ENCODE measurements at places on chromosomes 3 and 15.

DNA sequence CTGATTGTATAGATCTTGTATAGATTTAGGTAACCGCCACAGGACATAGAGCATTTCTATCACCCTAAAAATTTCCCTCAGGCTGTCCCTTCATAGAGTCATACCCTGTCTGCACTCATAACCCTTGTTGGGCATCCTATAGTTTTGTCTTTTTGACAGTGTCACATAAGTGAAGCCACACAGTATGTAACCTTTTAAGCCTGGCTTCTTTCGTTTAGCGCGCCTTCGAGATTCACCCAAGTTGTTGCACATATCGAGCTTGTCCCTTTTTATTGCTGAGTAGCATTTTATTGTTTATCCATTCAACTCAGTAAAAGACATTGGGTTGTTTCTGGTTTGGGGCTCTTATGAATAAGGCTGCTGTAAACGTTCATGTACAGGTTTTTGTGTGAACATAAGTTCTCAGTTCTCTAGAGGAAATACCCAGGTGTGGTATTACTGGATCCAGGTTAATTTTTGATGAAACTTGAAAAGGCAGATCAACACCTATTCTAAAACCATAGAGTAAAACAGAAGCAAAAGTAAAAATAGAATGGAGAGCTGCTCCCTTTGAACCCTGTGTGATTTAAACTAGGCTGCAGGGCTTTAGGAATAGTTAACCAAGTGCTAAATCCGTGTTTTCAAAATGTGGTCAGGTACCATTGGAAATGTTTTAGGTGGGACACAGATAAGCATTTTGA is 49.5 kb downstream of the CD86 start:
- DNase-seq = no peak

GRCh38 chr3:4721511-4721911 is 228.4 kb downstream of the ITPR1 start:
- peak; percentile 94 for DNase-seq

DNA sequence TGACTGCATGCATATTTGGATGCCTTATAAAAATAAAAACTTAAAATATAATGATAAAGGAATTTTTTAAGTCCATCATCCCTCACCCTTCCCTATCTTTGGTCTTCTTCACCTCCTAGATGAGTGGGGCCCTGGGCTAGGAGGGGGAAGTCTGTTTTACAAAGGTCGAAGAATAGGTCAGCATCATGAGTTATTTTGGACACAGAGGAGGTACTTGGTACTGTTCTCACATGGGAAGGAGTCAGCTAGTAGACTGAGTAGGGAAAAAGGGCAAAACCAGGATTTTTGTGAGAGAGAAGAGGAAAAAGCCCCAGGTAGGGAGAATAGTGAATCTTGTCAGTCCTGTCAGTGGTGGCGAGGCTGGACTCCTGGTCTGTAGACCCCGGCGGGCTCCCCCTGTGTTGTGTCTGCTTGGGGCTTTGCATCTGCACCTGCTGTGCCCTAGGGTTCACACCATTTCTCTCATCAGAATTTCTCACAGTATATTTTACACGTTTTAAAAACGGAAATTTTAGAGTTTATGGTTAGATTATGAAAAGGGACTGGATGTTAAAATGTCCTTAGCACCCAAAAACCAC is 17.2 kb downstream of the GCSAM start:
- DNase-seq = no peak

DNA sequence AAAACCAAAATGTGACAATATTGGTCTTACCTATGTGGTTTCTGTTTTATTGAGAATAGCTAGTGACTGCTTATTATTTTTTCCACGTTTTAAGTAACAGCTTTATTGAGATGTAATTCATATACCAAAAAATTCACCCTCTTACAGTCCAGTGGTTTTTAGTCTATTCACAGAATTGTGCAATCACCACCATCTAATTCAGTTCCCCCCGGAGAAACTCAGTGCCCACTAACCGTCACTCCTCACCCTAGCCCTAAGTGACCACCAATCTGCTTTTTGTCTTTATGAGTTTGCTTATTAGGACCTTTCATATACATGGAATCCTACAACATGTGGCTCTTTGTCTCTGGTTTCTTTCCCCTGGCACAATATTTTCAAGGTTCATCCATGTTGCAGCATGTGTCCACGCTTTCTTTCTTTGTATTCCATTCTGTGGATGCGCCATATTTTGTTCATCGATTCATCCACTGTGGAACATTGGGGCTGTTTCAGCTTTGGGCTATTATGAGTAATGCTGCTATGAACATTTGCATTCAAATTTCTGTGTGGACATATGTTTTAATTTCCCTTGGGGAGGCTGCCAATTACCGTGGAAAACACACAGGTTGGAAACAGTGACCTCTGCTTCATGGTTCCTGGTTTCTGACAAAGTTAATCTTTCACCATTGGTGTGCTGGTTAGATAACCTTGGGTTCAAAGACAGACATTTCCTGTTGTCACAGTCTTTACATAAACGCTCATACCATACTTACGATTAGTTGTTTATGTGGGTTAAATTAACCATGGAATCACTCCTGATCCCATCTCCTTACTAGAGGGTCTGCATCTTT is 3.2 kb upstream of the BCL2L10 start:
- DNase-seq = no peak

GRCh38 chr3:146781059-146781458 is 175.9 kb upstream of the PLSCR5 start:
- DNase-seq = no peak

- DNase-seq = no peak
Observed at GRCh38 chr15:96627031-96627568, 296.6 kb downstream of the NR2F2 start.

DNA sequence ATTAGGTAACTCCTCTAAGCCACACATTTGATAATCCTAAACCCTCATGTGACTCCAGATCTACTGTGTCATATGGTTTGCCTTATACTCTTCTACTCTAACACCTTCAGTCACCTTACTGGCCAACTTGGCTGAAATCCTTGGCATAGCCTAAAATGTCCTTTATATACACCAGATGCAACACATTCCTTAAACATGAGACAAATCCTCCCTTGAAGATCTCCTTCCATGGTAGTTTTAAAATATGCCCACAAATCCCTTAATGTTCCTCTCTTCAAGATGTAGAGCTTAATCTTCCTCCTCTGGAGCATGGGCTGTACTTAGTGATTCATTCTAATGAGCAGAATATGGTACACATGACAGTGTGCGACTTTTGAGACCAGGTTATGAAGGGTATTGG is 238.9 kb downstream of the SUCLG2 start:
- peak; percentile 42 for DNase-seq

DNA sequence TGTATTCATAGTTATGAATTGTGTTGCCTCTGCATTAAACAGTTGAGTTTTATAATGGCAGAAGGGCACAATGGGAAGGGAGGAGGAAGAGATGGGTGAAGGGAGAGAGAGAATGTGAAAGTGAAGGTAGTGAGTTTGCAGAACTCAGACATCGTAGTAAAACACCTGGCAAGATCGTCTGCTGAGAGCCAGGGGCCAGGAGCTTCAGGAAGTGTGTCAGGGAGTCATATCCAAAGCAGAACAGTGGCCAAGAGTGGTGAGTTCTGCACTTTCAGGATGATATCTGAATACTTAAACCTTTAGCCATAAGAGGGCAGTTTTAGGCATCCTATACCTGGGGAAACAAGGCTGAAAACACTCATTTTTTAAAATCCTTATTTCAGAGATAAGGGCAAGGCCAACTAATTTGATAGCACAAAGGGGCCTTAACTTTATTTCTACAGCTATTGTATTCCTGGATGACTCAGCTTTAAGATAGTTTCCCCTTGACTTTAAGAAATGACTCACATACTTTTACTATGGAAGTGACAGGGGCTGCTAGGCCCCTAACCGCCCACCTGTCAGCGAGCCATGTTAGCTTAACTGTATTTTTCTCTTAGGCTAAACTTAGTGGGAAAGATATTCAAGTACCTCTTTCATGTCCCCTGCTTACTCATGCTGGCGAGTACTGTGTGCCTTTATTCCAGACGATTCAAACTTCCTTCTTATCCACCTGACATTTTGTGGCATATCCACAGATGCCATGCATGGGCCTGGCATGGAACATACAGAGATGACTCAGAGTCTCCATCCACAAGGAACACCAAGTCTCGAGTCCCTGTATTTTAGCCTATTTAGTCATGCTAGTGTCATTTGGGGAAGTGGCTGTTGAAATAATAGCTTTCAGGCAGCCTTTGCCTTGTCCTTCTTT is 53.9 kb downstream of the RLBP1 start:
- DNase-seq = peak; percentile 58

DNA sequence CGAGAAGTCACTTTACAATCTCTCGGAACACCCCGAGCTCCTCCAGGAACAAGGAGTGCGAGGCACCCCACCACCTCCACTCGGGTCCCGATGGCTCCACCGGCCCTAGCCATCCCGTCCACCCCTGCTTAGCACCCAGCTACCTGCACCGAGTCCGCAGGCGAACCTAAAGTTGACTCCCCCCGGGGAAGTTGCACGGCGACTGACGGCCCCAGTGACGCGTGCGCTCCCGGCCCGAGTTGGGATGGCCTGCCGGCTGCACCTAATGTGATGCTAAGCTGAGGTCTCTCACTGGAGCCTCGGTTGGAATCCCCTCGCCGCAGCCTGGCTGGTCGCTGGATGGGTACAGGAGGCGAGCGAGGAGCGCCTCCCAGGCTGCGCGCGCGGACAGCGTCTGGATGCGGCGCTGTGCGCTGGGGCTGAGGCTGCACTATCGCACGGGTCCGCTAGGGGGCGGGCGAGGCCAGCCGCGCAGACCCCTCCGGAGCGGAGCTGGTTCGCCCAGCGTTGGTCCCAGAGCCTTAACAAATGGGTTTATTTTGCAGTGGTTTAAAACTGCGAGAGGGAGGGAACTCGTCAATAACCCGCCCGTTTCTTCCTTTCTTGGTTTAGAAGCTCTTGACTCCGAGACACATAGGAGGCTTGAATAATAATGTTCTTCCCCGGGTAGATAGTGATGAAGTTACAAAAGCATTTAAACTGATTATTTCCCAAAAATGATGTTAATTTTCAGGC is at the start of gene OXTR:
TSS of gene OXTR (minus strand) at position 526 of the 735 bp plus-strand sequence. CDS start 1,426 bp downstream, outside the sequence.
- DNase-seq = peak; percentile 87

DNA sequence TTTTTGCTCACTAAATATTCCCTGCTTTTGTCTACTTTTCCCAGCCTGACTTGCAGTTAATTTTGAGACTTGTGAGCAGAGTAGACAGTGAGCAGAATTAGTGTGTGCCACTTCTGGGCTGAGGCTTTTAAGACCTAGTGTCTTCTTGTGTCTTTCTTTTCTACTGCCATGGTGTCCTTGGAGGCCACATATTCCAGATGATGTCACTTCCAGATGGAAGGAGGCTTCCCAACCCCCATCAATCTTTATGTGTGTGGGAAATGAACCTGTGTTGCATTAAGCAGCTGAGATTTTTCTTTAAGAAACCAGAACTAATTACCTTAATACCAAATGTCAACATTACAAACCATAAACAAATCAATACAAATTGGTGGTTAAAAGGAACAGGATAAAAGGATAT is 774.7 kb upstream of the ROBO1 start:
- DNase-seq = no peak

GRCh38 chr3:173007079-173007723 is 133.8 kb downstream of the SPATA16 start:
- DNase-seq = no peak

Data from HFFc6 (cell line).